ENCODE measurements at places on chromosomes 6 and 20.

DNA sequence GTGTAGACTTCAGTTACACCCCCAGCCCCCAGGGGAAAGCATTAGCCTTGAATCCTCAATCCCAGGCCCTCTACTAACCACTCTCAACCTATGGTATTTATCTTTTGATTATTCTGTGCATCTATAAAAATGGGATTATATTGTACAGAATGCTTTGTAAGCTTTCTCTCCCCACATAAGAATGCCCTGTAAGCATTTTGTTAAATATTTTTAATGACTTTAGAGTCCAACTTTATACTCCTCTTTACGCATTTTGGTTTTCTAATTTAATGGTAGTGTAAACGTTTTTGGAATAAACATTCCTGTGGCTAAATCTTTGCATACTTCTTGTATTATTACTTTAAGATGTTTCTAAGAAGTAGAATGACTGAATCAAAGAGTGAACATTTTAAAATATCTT, 35.4 kb downstream of the FBXO9 start:
- no peak for DNase-seq

- no peak for DNase-seq
These were observed 120.0 kb upstream of the JAG1 start for GRCh38 chr20:10793766-10794165.

DNA sequence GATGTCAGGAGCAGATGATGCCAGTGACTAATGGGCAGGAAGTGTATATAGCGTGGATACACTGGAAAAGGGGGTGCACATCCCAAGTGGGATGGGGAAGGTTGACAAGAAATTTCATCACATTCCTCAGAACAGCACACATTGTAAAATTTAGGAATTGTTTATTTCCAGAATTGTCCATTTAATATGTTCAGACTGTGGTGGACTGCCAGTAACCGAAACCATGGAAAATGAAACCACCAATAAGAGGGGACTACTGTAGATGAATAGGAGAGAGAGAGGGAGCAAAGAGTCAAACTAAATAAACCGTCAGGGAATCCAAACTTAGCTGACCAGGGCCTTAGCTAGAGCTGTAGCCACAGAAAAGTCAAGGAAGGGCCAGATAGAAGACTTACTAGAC, 164.4 kb upstream of the PRDM1 start:
- no peak for DNase-seq

GRCh38 chr6:144351379-144352127, 66.4 kb downstream of the UTRN start:
- DNase-seq, result no peak

DNA sequence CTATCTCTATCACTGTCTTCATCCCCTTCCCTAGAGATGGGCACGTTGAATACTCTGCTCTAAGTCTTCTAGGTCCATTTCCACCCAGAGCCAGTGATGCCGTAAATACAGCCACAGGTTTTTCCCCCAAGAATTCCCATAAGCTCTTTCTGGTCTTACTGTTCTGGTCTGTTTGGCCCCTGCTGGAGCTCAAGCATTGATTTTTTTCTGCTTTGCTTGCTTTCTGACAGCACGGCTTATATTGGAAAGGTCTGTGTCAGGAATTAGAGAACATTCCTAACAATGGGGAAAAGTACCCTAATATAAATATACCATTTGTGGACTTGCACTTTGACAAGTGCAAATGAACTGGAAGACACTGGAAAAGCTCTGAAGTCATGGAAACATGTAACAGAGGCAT, 302.6 kb downstream of the TSHZ2 start:
- no peak for DNase-seq

GRCh38 chr6:10621213-10621612, 73.2 kb downstream of the C6orf52 start:
- DNase-seq, result no peak

DNA sequence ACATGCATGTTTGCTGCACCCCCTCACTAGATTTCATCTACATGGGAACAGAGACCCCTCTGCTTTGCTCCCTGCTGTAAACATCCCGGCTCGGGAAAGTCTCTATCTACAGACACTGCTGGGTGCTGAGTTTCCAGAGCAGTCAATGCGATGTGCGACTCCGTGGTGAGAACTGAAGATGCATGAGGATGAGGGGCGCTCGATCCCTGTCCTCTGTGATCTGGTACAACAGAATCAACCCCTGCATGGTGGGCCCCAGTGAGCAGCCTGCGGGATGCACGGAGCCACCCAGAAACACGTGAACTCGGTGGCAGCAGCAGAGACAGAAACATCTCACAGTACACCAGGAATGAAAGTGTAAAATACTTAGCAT, 83.1 kb downstream of the THBS2 start:
- no peak for DNase-seq

DNA sequence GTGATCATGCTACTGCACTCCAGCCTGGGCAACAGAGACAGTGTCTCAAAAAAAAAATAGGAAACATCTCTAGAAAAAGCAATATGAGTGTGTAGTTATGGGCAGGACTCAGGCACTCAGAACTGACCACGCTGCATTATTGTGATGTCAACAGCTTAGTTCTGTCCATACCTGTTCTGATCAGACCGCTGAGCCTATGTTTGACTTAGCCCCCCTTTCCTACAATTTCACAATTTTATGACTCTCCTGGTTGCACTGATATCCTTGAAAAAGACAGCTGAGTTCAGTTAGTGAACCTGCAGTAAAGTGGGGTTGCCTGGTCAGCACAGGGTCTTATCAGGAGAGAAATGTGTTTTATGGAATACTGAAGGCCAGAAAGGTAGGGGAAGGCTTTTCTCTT, 37.8 kb upstream of the PRDM1 start:
- DNase-seq, result no peak

GRCh38 chr6:164967102-164967501, 342.3 kb downstream of the C6orf118 start:
- no peak for DNase-seq

GRCh38 chr6:94733066-94733465, 844.3 kb upstream of the MANEA start:
- no peak for DNase-seq

GRCh38 chr6:7184502-7184901, 76.7 kb downstream of the RREB1 start:
- DNase-seq, result no peak

DNA sequence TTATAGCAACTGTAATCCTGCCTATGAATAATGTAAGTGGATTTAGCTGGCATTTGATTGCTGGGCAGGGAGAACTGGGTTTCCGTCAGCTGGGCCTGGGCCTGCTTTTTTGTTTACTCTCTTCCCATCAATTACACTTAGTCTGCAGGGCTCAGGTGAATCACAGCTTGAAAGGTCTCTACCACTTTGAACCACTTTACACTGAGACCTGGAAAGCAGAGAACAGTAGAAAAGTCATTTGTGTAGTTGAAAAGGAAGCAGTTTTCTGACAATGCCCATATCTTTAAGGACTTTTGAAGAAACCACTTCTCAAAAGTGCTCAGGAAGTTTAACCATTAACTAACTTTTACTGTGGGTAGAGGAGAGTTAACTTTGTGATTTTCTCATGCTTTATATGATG, 315.4 kb upstream of the SASH1 start:
- no peak for DNase-seq

DNA sequence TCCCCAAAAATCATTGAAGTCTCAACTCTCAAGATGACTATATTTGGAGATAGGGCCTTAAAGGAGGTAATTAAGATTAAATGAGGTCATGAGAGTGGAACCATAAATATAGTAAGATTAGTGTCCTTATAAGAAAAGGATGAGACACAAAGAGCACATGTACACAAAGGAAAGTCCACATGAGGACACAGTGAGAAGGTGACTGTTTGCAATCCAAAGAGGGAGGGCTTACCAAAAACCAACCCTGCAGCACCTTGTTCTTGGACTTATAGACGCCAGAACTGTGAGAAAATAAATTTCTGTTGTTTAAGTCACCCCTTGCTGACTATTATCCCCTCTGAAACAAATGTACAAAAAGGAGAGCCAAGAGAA, 150.4 kb upstream of the SMLR1 start:
- DNase-seq, result no peak

GRCh38 chr6:45419571-45420082, 41.9 kb upstream of the SUPT3H start:
- DNase-seq, result no peak

GRCh38 chr20:64131406-64131805, 24.0 kb upstream of the NPBWR2 start:
- DNase-seq, result no peak

GRCh38 chr6:36840432-36841403, 1.5 kb upstream of the CPNE5 start:
- peak; percentile 7 for DNase-seq

DNA sequence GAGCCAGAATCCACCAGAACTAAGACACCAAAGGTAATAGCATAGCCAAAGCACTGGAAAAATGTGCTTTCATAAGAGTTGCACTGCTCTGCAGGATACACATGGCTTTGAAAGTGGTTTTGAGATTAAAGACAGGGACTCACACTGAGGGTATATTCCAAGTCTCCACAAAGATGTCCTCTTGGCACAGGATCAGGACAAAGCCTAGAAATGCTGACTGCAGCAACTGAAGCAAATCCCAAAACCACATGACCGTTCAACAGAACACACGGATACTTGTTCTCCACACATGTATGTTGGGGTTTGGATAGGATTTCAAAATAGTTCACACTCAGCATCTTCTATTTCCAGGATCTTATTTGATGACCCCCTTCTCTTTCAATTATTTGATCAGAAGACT, 364.3 kb upstream of the HSF2 start:
- DNase-seq, result no peak

DNA sequence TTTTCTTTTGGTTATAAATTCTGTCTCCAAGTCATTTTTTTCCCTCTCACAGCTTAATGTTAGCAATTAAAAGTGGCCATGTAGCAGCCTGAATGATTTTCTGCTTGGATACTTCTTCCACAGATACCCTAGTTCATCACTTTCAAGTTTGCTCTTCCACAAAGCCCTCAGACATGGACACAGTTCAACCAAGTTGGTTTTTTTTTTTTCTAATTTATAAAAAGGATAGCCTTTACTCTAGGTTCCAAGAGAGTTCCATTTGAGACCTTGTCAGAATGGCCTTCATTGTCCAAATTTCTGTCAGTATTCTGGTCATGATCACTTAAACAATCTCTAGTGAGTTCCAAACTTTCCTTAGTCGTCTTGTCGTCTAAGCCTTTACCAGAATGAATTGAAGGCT, 40.0 kb downstream of the RSPH3 start:
- no peak for DNase-seq

GRCh38 chr6:33746036-33746600, 587 bp downstream of the IP6K3 start:
- DNase-seq, result peak; percentile 47

DNA sequence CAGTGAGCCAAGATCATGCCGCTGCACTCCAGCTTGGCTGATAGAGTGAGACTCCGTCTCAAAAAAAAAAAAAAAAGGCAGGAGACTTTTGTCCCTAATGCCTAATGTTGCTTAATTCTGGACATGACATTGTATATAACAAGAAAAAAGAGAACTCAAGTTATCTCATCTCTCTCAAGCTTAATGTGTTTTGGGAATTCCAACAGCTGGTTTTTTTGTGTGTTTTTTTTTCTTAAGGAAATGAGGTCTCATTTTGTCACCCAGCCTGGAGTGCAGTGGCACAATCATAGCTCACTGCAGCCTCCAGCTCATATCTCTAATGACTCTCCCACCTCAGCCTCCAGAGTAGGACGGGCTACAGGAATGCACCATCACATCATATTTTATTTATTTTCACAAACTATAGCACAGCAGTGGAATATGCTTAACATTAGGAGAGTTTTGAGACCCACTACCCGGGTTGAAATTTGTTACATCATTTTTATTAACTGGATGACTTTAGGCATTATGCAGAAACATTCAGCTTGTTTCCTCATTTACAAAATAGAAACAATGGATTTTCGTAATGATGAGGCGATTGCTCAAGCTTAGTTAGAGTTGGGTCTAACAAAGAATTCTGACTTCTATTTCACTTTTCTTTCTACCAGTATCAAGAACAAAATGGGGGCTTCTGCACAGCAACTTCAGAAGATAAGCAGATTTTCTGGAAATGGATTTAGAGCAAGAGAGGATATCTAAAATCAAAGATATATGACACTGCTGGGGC, 104.1 kb upstream of the BTN3A2 start:
- DNase-seq, result no peak

DNA sequence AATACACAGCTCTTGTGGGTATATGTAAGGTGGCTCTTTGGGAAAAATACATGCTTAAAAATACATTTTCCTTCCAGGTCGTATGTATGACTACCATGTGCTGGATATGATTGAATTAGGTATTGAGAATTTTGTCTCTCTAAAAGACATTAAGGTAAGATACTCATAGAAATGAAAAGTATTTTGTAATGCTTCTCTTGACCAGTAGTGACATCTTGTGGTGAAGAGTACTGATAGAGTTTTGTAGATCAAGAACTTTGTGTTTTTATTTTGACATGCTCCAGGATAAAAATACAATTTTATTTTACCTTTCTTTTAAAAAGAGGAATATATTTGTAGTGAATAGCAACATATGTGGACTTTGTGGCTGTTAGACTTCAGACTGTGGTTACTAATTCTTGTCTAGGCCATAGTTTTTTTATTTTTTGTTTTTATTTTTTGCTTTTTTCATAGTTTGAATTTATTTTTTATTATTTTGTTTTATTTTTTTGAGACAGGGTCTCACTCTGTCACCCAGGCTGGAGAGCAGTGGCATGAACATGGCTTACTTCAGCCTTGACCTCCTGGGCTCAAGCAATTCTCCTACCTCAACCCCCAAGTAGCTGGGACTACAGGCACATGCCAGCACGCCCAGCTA, 17.9 kb downstream of the RPF2 start:
- no peak for DNase-seq

- peak; percentile 62 for DNase-seq
These were observed 2.6 kb downstream of the ASF1A start for GRCh38 chr6:118896339-118897136.

DNA sequence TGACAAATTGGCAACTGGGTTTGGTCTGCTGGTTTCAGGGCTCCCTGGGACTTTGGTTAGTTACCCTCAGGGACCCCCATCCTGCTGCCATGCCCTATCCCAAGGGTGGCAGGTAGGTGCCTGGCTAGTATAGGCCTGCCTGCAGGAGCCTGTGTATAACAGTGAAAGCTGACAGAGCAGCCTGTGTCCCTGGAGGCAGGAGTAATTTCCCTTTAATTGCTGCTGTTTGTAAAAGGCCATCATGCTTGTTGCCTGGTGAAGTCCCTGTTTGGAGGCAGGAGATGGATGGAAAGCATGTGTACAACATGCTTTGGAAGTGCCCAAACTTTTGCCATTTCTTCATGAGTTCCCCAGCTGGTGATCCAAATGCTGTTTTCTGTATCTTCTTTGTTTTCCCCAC, 30.1 kb downstream of the CMTR1 start:
- no peak for DNase-seq
